GM06990 (cell line): ENCODE measurements at places on chromosomes 12 and 14.

DNA sequence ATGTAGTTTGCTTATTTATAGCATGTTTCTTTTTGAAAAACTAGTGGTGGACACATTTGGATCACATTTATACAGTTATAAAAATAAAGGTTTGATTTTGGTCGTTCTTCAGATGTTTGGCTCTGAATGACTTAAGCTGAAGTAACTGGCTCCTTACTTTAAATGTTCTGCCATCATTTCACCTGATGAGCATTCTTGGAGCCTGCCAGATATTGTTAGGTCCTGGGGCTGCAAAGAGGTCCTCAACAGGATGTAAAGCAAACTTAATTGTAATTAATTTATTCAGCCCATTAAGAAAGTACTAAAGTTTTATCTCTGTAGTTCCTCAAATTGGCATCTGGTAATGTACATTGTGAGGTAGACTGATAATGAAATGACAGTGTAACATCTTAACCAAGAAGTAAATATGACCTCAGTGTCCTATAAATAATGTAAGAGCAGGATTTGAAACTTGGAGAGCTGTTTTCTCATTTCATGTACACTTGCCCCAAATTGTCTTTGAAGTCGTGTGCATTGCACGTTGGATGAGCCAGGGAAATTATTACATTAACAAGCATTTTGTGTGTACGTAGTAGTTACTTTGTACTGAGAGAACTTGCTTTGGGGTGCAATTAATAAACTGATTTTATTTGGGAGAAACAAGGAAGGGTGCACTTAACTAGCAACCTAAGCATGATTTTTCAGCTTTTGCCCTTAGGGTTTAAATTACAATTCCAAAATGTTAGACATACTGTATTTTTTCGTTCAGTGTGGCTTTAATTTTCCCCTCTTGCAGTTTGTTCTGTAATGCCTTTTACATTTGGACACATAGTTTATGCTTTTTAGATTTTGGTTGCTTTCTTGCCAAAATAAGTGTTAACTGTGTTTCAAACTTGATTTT, 7.5 kb downstream of the EIF5 start:
- DNase-seq = no peak

DNA sequence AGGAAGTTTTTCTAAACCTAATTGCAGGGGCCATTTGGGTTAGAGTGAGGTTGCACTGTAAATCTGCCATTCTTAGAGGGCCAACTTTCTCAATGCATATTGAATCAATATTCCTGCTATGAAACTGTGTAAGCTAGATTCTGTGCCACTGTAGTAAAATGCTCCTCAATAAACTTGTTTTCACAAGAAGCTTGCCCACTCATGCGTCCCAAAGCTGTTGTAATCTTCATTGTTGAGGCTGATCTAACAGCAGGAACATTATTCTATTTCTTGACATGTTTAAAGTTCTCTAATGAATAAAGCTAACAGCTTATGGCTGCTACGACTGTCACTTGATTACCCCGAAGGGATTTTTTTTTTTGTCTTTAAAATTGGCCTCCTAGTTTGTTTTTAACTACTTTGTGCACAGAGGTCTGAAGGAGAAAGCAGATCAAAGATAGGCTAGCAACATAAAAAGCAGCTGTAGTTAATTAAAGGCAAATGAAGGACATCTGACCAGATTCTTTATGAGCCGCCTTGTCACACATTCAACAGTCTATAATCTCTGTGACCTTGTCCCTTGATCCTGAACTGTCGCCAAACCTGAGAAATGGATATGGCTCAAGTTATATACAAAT, 243.7 kb downstream of the PAX9 start:
- DNase-seq = no peak

GRCh38 chr14:101225157-101226152, 321.9 kb upstream of the RTL1 start:
- no peak for DNase-seq

- no peak for DNase-seq
These were observed 14.8 kb upstream of the LRTM2 start for GRCh38 chr12:1805441-1806081.

DNA sequence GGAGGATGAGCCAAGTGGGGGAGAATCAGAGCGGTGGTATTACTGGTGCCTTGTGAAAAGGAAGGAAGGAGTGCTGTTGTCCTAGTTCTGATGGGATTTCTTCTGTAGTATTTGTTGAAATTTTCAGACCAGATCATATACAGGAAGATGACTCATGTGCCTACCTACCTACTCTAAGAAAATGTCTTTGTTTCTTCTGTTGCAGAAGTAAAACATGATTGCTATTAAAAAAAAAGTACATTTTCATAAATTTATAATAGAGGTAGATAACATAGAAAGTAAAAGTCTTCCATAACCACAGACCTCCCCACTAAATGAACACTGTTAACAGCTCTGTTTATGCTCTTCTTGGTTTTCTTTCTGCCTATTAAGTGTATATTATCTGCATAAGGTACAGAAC, 26.9 kb downstream of the SAMD4A start:
- DNase-seq = no peak

GRCh38 chr14:105646175-105646574, 119.8 kb downstream of the TMEM121 start:
- DNase-seq = no peak

DNA sequence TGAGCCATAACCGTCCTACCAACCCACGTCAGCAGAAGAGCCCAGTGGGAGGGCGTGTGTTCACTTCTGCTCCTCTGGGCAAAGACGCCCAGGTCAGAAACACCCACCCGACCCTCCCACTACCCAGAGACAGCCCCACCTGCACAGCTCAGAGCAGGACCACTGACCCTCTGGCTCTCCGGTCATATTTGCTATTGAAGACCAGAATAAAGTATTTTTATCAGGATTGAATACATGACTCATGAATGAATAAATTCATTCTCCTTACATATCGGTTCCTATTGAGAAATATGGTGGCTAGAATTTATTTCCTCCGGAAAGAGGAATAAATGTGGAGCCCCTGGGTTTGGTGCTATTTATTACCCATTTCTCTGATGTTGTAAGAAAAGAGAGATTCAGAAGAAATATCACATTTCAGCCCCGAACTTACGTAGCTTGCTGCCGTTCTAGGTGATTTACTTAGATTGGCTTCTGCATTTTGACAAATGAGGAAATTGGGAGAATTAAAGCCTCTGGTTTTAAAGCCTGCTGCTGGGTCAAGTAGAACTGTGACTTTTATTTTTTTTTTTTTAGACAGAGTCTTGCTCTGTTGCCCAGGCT, 36.4 kb upstream of the P2RX7 start:
- no peak for DNase-seq

GRCh38 chr14:80269353-80269925, 58.1 kb upstream of the DIO2 start:
- DNase-seq = no peak

DNA sequence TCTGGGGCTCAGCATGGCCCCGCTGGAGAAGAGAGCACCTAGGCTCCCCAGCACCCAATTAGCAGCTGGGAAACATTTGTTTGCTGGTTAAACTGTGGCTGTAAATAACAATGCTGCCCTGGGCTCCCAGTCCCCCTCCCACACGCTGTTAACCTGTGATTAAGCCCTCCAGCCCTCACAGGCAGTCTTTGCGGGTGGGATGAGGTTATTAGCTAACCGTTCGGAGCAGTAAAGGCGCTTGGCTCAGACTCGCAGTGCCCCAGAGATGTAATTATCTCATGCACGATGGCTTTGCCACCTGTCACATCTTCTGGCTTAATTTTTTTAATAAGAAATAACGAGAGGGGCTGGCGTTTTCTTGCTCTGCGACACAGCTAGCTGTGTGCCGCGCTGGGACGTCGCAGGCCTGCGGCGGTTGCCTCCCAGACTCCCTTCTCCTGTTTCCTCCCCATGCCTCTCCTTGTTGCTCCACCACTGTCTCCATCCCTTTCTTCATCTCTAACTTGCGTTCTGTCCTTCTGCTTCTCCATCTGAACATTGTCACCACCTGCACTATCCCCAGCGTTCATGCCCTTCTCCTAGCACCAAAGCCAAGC, 239.2 kb upstream of the FKBP4 start:
- no peak for DNase-seq

- no peak for DNase-seq
These were observed 15.6 kb downstream of the APOBEC1 start for GRCh38 chr12:7650091-7650490.

DNA sequence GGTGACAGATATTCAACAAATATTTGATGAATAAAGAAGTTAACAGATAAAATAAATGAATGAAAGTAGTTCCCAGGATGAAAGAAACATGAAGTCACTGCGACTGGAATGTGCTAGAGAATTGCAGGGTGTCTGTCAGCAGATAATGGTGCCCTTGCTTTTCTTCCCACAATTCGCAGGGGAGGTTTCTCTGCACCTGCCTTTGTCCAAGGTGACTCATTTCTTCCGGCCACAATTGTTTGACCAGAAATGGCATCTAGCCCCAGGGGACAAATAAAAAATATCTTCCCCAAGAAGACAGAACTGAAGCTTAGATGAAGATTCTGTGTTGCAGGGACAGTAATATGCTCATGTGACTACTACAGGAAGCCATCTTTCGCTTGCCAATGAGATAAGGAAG, 316.1 kb upstream of the TBX3 start:
- peak; percentile 15 for DNase-seq

DNA sequence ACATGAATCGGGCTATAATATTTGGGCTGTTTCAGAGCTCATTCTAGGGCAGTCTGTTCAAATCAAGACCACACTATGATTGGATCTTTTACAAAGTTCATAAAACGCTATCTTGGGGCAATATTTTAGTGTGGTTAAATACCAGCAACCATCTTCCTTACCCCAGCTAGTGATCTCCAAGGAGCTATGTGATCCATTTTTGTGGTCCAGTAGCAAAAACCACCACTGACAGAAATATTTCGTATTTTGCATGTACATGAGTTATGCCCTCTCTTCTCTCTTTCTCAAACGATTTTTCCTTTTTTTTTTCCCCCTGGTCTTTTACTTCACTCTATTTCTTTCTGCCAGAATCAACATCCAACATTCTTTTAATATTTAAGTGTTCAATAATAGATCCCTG, 280.6 kb upstream of the KITLG start:
- no peak for DNase-seq

DNA sequence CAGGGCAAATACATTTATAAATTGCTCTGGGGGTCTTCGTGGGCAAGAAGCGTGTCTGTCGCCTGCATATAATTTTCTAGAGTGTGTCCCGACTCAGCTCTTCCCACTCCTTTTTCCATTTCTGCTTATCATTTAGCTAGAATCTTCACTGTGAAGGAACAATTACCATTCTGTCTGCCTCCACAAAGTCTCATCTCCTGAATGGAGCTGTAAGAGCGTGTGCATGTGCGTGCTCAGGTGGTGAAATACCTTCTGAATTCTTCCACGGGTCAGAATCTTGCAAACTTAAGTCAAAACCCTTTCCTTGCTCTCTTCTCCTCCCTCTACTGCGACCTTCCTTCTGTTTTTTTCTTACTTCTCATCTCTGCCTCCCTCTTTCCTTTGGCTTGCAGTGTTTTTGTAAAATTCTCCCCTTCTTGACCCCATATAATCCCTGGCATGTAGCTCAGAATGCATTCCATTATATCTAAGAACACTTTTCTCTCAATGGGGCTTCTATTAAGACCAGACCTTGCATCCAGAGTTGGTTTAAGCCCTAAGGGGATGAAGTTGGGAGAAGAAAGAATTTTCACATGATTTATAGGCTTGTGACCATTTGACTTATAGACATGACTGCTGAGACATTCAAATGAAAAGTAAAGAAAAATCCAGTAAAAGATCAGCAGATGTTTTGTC, 25.0 kb upstream of the GSG1 start:
- DNase-seq = no peak

- DNase-seq = no peak
These were observed 991.9 kb downstream of the TMEM121 start for GRCh38 chr14:106518054-106518943.

GRCh38 chr14:96037891-96038557, 1.1 kb upstream of the C14orf132 start:
- no peak for DNase-seq

GRCh38 chr12:15858353-15858752, 23.8 kb upstream of the STRAP start:
- DNase-seq = no peak

- DNase-seq = no peak
These were observed 242.4 kb downstream of the TMEM117 start for GRCh38 chr12:44078273-44078672.

DNA sequence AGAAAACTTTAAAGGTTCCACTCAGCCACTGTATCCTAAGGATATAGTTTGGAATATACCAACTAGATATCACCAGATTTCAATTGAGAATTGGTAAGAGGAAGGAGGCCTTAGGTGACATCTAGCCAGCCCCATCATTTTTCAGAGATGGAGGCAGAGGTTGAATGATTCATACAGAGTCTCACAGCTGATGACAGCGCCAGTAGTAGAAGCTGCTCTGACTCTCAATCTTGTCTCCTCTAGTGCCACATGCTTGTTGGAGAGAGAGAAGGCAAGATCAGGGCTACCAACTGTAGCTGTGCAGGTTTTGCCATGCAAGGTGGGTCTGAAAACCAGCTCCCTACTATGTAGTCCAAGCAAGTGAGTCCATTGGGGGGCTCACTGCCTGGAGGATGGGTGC, 6.1 kb downstream of the FRMD6 start:
- DNase-seq = no peak

DNA sequence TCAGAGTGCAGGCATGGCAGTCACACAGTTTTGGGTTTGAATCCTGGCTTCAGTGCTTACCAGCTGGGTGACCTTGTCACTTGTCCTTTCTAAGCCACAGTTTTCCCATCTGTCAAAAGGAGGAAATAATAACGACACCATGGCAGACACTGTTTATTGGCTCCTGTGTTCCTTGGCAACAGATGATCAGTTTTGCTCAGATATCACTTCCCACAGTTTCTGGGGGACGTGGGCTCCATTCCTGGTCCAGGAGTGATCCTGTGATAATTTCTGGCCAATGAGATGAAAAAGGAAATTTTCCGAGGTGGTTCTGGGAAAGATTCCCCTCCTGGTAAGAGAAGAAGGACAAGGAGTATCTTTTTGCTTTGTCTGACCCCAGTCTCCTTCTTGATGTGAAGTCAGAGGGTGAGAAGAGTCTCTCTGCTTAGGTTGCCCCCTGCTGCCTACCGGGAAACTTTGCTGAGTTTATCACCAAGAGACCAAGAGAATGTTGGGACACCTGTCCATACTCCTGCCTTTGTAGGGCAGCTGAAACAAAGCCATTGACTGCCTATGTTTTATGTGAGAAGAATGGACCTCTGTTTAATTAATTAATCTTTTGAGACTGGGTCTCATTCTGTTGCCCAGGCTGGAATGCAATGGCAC, 178.9 kb upstream of the NRXN3 start:
- no peak for DNase-seq

- DNase-seq = no peak
These were observed 5.2 kb downstream of the RAB15 start for GRCh38 chr14:64966976-64967375.

- DNase-seq = no peak
These were observed 51.2 kb downstream of the PITPNM2 start for GRCh38 chr12:123099560-123100192.

- no peak for DNase-seq
These were observed 667.6 kb upstream of the TBX3 start for GRCh38 chr12:115351514-115352077.
